ENCODE measurements at places on chromosomes 3 and 15. TPM values are rescaled to one million over a fixed set of nuclear protein-coding genes. Genes with fewer than 3 reads are reported as not detected.
A peak's percentile ranks its signal among the peaks of the same experiment; 100 is the strongest.

GRCh38 chr3:115236496-115236895 is 89.4 kb upstream of the ZBTB20 start:
- no peak overlapping the region for H3K4me3 ChIP-seq
- H3K4me1 ChIP-seq: no peaks in the 10 kb centered on the region
- H3K27me3 ChIP-seq: no peaks in the 10 kb centered on the region
- no peaks in the 10 kb centered on the region for H3K36me3 ChIP-seq
- no peak for DNase-seq

DNA sequence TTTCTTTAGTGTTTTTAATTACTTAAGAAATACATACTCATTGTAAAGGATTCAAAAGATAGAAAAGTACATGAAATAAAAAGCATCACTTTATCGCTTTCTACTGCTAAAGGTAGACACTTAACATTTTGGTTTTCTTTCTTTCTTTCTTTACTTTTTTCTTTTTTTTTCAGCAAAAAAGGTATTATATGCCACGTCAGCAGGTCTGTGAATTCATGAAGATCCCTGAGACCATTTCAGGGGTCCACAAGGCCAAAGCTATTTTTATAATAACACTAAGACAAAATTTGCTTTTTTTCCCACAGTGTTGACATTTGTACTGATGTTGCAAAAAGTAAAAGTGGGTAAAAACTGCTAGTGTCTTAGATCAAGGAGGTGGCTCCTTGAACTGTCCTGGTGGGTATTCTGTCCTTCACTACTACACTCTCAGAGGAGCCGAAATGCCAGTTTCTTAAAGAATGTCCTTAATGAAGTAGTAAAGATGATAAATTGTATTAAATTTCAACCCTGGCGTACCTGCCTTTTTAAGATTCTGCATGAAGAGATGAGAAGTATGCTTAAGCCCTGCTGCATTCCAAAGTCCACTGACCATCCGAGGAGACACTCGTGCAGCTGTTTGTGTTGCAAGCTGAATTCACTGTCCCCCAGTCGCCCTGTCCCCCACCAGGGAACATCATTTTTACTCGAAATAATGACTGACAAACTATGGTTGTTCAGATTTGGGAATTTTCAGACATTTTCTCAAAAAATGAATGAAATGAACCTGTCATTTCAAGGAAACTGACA is 106.7 kb upstream of the PIAS1 start:
- no peak for DNase-seq
- peak overlapping the region; percentile 11 for H3K27ac ChIP-seq
- H3K36me3 ChIP-seq: no peaks in the 10 kb centered on the region
- H3K27me3 ChIP-seq: no peaks in the 10 kb centered on the region

DNA sequence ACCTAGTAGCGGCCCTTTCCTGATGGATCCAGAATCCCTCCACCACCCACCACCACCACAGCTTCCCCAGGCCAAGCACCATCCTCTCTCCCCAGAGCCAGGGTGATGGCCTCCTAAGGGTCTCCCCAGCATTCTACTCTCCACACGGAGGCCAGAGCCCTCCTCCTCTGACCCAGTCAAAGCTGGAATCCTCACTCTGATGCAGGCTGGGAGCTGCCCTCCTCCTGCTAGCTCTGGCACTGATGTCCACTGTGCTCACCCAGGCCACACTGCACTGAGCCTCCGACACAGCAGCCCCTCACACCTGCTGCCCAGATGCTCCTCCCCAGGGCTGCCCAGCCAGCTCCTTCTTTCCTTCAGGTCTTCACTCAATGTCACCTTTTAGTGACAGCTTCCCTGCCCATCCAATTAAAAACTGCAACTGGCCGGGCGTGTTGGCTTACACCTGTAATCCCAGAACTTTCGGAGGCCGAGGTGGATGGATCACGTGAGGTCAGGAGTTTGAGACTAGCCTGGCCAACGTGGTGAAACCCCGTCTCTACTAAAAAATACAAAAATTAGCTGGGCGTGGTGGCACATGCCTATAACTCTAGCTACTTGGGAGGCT is 21.0 kb downstream of the XXYLT1 start:
- H3K4me1 ChIP-seq: peaks cover 47% of the 10 kb centered on the region
- no peak overlapping the region for H3K4me3 ChIP-seq
- peaks cover 19% of the 10 kb centered on the region for H3K36me3 ChIP-seq
- H3K27ac ChIP-seq: no peak overlapping the region
- no peak for DNase-seq

DNA sequence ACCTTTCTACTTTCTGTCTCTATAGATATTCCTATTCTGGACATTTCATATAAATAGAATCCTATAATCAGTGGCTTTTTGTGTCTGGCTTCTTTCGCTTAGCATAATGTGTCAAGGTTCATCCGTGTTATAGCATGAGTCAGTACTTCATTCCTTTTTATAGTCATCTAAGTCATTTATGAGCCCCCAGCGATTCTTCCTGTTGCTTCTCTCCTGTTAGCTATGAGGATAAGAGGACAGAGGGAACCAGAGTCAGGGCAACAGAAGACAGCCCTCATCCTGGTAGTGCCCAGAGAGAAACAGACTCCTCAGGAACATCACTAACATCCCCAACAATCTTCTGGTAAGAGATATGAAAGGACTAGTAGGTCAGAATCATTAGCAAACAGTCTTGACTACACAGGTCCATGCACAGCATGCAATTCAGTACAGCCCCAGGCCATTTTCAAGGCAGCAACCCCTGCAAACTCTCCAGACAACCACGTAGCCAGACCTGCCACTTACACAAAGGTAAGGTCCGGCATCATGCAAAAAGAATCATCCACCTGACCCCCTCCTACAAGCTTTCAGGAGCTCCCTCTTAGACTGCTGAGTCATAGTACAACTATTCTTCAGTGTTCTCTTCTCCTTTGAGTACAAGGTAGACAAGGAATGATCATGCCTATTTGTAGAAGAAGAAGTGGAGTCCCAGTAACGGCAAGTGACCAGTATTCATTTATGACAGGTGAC is 91.5 kb downstream of the MYLK start:
- no peak overlapping the region for H3K4me3 ChIP-seq
- no peak for DNase-seq
- peaks cover 2% of the 10 kb centered on the region for H3K27me3 ChIP-seq
- H3K27ac ChIP-seq: no peak overlapping the region
- peaks cover 26% of the 10 kb centered on the region for H3K4me1 ChIP-seq

GRCh38 chr3:46987319-46987742 is 7.9 kb downstream of the NBEAL2 start:
- H3K36me3 ChIP-seq: peaks cover 13% of the 10 kb centered on the region
- peak overlapping the region; percentile 24 for H3K27ac ChIP-seq
- no peak overlapping the region for H3K4me3 ChIP-seq
- no peak for DNase-seq
- H3K27me3 ChIP-seq: peaks cover 9% of the 10 kb centered on the region

DNA sequence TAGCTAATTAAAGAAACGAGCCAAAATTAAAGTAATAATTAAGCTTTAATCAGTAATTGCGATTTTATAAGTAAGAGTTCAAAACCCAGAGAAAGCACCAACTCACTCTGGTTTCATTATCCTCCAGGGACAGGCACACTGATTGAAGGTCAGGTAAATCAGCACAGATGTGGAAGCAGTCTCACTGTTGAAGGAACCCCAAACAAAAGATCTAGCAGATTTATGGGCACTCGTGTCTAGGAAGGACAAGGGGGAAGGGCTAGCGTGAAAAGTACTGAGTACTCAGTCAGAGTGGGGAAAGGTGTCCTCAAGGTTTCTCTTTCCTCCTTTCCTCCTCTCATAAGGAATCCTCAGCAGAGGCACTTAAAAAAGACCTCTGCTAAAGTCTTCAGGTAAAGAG is 320.1 kb downstream of the PYDC2 start:
- H3K27ac ChIP-seq: no peak overlapping the region
- no peak for DNase-seq
- peaks cover 2% of the 10 kb centered on the region for H3K27me3 ChIP-seq
- H3K4me1 ChIP-seq: no peaks in the 10 kb centered on the region

DNA sequence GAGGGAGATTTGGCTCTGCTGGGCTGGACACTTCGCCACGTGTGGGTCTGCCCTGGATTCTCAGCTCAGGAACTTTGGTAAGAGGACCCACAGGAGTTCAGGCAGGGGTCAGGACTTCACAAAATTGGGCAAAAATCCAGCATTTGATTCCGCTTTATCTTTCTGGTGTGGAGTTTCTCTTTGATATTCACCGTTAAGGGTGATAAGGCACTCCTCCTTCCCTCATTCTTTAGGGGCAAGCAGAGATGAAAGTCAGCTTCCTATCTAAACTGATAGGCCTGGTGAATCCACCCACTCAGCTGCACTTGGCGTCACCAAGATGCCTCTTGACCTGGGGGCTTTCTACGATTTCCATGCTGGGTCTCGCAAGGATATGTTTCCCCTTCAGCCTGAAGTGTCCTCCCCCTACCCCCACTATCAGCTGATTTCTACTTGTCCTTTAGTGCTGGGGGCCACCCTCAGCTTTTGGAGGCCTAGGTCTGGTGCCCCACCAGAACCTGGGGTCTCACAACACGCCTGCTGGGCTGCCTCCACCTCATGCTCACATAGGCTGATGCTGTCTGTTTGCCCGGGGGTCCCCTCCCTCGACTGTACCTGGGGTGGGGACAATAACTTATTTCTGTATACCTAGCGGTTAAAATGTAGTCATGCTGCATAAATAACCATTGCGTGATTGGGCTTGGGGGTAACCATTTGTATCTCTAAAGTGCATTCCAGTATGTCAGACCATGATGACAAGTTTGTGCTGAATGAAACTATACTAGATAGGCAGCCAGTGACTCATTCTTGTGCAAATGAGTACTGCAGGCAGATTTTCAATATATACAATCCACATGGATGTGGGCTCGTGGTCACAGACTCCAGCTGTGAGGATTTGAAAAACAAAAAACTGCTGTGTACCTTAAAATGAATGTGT is 248.3 kb downstream of the ADAMTS17 start:
- no peaks in the 10 kb centered on the region for H3K4me1 ChIP-seq
- no peak for DNase-seq
- H3K36me3 ChIP-seq: no peaks in the 10 kb centered on the region
- no peak overlapping the region for H3K27ac ChIP-seq

Gene U2SURP
- total RNA-seq: 86.1 TPM

Gene DLL4
- total RNA-seq: 257 TPM

Gene TF
- total RNA-seq: 3.9 TPM

Measured in endothelial cell (in vitro differentiated cells).